ENCODE measurements at places on chromosomes 2 and 18. TPM values are rescaled to one million over a fixed set of nuclear protein-coding genes. Genes with fewer than 3 reads are reported as not detected.

Gene SLC14A1
- 1.6 TPM for total RNA-seq

Gene SOCS6
- total RNA-seq, result 27.4 TPM

- no peak for DNase-seq
Measured at GRCh38 chr2:151936626-151937025, 108.4 kb upstream of the ARL5A start.

- DNase-seq, result no peak
Measured at GRCh38 chr2:19301706-19302105, 56.7 kb downstream of the OSR1 start.

DNA sequence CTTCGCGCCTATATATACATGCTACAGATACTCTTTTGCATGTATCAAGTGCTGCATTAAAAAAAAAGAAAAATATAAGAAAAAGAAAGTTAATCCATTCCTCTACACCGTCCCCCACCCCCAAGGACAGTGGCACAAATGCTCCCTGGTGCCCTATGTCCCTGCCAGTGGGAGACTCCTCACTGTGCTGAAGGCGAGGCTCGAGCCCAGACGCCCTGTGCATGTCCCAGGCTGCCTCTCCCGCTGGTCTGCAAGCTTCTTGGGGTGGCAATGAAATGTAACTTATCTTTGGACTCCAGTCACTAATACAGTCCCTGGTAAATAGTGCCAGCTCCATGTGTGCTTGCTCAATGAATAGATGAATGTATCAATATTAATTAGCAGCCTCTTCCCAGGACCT is 185.6 kb upstream of the SMAD2 start:
- no peak for DNase-seq

- no peak for DNase-seq
Measured at GRCh38 chr2:239719791-239720360, 305.3 kb downstream of the NDUFA10 start.

DNA sequence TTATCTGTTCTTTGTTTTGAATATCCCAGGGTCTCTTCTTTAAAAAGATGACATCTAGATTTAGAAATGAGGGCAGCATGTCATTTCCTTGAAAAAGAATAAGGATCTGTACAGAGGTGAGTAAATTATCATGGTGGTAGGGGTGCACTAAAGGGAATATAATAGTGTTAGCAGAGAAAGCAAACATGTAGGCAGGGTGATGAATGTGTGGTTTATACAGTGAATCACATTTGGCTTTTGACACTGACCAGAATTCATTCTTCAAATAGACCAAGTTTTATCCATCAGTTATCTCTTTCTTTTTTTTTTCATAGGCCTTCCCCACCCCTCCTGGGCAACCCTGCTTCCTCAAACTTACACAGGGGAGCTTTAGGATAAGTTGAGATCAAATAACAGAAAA is 184.5 kb upstream of the LRP1B start:
- DNase-seq, result peak; percentile 40

- peak; percentile 46 for DNase-seq
Measured at GRCh38 chr2:222033541-222033940, 265.3 kb downstream of the PAX3 start.

GRCh38 chr2:122011493-122012270 is 256.2 kb downstream of the TSN start:
- DNase-seq, result no peak

DNA sequence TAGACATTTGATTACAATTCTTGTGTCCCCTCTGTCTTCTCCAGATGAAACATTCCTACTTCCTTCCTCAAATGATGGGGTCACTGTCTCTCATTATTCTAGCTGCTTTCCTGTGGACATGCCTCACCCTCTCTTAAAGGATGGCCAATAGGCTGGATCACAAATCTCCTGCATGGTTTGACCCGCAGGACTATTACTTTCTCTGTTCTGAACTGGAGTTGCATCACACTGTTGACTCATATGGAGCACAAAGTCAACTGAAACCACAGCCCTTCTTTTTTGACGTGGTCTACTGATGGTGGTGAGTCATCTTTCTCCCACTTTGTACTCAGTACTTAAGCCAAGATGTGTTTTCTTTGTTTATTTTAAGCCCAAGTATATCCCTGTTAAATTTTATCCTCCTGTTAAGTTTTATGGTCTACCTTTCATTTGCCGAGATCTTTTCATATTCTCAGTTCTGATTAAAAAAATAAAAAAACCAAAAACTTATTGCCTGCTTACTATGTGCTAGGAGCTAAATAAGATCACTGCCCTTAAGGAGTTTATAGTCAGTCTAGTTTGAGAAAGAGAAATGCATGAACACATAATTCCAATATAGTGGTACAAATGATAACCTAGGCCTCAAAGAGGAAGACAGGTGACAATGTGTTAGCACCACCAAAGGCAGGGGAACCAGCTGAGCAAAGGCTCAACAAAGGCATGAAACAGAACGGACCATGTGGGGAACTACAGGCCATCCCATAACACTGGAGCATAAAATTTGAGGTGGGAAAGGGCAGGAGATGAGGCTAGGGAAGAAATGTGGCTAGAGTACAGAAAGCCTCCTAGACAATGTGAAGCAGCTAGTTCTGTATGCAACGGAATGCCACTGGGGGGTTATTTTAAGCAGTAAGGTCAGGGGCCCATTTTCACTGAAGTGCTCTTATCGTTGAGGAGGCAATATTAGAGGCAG is 67.6 kb upstream of the ZFP36L2 start:
- peak; percentile 98 for DNase-seq

DNA sequence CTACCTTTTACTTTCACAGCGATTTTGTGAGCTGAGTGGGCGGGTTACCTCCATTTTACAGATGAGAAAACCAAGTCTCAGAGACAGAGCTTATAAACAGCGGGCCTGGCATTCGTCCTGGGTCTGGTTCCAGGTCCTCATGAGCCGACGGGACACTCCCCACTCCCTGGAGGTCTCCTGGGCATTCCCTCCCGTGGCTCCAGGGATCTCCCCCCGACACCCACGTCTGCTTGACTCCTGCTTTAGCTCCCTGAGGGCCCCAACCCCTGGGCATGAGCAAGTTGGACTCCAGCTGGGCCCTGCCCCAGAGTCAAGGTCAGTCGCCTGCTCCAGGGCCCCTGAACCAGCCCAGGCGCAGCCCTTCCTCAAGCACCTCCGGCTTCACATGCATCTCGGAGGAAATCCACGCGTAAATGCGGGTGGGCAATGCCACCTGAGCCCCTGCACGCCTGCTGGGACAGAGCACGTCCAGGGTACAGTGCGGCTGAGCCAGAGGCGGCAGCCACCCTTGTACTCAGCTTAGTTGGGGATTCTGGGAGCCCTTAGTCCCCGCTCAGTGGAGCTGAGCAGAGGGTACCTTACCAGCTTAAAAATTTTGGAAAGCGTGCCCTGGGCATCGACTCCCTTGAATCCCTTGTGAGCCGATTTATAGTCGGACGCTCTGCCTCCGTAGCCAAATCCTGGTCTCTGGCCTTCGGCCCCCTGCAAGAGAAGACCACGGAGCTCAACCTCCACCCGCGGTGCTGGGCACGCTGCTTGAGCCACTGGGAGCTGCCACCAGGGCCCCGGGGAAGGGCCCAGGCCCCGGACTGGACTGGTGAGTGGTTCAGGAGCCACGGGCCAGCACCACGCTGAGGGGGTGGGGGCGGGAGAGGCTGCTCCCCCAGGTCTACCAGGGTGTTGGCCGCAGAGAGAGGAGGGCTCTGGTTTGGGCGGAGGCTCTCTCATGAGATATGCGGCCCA is 148.1 kb downstream of the MBP start:
- no peak for DNase-seq

DNA sequence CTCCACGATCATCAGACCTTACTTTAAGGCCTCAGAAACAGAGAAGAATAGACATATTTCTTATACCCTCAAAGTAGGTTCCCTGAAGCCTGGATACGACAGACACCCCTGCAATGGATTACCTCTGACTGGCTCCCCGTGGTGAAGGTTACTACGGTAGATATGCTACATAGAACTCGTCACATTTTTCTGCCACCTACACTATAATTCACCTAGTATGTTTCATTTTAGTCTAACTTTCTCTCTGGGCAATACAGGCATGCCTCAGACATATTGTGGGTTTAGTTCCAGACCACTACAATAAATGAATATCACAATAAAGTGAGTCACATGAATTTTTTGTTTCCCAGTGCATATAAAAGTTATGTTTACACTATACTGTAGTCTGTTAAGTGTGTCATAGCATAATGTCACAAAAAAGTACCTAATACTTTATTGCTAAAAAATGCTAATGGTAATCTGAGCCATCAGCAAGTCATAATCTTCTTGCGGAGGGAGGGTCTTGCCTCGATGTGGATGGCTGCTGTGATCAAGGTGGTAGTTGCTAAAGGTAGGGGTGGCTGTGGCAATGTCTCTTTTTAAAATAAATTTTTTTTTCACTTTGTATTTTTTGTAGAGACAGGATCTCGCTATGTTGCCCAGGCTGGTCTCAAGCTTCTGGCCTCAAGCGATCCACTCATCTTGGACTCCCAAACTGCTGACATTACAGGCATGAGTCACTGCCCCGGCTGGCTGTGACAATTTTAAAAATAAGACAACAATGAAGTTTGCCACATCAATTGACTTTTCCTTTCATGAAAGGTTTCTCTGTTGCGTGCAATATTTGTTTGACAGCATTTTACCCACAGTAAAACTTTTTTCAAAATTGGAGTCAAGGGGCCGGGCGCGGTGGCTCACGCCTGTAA is 64.6 kb downstream of the TGIF1 start:
- peak; percentile 46 for DNase-seq

DNA sequence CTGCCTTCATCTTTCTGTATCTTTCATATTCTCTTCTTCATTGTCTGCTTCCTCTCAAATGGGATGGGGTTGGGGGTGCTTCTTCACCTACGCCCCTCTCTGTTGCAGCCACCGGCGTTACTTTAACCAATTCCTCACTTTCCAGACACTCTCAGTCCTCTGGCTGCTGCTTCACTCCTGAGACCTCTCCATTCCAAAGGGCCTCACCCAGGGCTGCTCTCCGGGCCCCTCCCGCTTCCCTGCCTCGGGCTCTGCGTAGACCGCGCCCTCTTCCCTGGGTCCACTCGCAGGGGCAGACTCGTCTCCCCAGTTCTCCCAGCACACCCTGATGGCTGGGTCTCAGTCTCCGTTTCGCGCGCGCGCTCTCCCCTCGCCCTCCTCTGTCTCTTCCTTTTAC is 926 bp downstream of the SERPINB8 start:
- peak; percentile 26 for DNase-seq

GRCh38 chr18:63306249-63306648 is 13.3 kb downstream of the BCL2 start:
- no peak for DNase-seq

- DNase-seq, result no peak
Measured at GRCh38 chr2:150572961-150573395, 85.5 kb upstream of the RND3 start.

DNA sequence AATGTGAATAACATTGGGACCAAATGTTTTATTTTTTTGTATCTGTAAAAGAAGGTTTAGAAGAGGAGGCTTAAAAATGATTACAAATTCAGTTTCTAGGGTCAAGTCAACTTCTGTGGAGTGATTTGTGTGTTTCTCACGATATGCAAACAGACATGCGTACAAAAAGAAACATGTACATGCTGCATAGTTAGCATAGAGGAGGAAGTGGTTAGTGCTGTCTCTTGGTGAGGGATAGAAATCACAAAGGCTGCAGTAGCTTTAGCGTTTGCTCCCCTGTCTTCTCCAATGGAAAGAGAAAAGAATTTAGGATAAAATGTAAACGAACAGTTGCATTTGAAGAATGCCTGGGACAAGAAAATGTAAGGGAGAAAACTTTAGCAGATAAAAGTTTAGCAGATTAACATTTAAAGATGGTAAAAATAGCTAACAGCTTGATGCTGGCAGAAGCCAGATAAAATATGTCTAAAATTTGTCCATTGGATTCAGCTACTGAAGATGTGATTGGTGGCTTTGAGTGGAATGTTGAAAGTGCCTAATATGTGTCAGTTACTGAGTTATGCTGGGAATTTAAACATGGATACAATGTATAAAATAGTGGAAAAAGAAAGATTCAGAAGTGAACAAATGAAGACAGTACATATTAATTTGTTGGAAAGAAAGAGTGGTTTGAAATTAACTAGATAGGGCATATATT is 44.9 kb downstream of the MALT1 start:
- no peak for DNase-seq

- DNase-seq, result no peak
Measured at GRCh38 chr2:232629129-232629475, 4.3 kb upstream of the EFHD1 start.

- DNase-seq, result no peak
Measured at GRCh38 chr2:20665243-20666004, 1.5 kb upstream of the GDF7 start.

DNA sequence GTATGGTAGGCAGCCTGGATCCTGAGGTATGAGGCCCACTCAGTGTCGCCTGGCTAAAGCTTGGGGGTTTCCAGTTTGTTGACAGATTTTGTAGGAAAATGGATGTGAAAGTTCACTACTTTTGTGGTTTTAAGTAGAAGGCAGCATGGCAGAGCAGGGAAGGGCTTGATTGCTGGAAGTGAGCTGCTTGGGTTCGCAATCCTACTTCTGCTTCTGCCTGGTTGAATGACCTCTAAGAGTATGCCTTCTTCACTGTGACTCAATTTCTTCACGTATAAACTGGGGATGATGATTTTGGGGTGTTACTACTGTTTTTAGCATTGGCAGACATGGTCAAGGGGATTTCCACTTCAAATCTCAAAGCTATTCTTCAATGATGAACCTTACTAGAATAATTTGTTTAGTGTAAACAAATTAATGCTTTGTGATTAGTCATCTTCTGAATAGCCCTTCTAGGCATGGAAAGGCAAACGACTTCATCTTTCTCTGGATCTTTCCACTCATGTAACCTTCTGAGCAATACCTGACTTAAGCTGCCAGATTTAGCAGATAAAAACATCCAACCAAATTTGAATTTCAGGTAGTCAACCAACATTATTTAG is 13.2 kb downstream of the BMP10 start:
- no peak for DNase-seq

DNA sequence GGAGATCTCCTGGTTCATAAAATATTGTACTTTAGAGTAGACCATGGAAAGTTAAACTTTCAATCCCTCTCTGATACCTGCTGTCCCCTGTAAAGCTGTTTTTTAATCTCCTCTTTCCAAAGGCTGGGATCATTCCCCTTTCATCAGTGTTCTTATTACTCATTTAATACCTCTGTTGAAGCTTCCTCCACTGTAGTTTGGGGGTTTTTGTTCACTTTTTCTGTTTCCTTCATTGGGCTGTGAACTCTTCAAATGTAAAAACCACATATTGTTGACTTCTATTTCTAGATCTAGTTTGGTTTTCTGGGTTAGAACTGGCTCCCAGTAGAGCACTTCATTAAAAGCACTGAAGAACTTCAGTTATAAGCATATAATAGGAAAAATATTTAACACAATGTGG is 598.1 kb downstream of the RNF144A start:
- DNase-seq, result no peak

GRCh38 chr18:40957533-40958070 is 997.4 kb upstream of the PIK3C3 start:
- DNase-seq, result no peak

DNA sequence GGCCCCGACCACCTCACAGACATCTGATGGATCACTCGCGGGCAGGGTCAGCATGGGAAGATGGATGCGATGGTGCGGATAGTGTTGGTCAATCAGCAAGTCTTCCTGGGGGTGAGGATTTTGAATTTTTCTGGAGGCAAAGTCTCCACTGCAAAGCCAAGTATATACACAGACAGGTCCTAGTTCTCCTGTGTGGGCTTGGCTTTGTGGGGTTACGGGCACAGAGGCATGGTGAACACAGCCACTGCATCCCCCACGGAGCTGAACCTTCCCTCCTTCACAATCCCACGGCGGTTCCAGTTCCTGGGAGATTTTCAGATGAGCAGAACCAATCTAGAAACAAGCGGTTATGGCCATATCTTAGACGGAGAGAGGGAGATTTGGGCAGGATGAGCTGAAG is 35.8 kb downstream of the CNGA3 start:
- DNase-seq, result no peak

GRCh38 chr2:58101500-58101899 is 54.9 kb downstream of the VRK2 start:
- DNase-seq, result no peak

- no peak for DNase-seq
Measured at GRCh38 chr18:26956863-26957262, 91.4 kb upstream of the AQP4 start.
